Epithelial cell of esophagus (primary cell): ENCODE measurements at places on chromosomes 5 and 9.

- DNase-seq, result no peak
Observed at GRCh38 chr5:172541773-172542136, 87.4 kb upstream of the SH3PXD2B start.

GRCh38 chr5:155799308-155799707 lies 527.7 kb upstream of the SGCD start:
- no peak for DNase-seq

GRCh38 chr9:135739271-135740220 lies 37.6 kb downstream of the KCNT1 start:
- no peak for DNase-seq

GRCh38 chr5:58184910-58185309 lies 275.0 kb downstream of the PLK2 start:
- DNase-seq, result peak; percentile 55

- no peak for DNase-seq
Observed at GRCh38 chr5:91712718-91713117, 329.6 kb upstream of the ARRDC3 start.

DNA sequence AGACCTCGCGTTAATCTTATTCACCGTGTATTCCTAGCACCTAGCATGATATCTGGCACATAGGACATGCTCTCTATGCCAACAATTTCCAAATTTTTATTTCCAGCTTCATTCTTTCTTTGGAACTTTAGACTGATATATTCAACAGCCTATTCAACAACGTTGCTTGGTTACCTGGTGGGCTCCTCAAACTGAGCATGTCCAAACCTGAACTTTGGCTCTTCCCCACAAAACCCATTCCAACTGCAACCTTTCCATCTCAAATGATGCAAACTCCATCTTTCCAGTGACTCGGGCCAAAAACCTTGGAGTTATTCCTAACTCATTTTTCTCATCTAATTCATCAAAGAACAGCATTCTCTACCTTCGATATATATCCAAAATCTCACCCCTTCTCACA lies 525.2 kb downstream of the AGTPBP1 start:
- DNase-seq, result no peak

- no peak for DNase-seq
Observed at GRCh38 chr5:121533814-121534213, 317.9 kb upstream of the FTMT start.

- DNase-seq, result no peak
Observed at GRCh38 chr9:4852419-4852818, 59.7 kb downstream of the RCL1 start.

- no peak for DNase-seq
Observed at GRCh38 chr5:571791-572190, 40.3 kb upstream of the CEP72 start.

DNA sequence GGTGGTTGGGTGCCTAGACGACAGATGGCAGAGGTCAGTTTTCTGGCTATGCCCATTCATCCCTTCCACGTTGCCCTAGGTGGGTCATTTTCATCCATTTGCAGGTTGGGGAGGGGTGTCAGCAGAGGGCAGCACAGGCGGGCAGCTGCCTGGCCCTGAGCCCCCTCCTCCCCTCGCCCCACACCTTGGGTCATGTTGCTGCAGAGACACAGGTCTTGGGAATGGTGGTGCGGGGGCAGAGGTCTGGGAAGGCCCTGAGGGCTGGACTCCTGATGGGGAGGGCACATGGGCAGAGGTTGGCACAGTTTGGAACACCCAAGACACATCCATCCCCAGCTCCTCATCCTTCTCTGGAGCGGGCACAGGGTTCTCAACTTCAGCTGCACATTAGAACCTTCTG lies 103.2 kb upstream of the LMX1B start:
- DNase-seq, result no peak

DNA sequence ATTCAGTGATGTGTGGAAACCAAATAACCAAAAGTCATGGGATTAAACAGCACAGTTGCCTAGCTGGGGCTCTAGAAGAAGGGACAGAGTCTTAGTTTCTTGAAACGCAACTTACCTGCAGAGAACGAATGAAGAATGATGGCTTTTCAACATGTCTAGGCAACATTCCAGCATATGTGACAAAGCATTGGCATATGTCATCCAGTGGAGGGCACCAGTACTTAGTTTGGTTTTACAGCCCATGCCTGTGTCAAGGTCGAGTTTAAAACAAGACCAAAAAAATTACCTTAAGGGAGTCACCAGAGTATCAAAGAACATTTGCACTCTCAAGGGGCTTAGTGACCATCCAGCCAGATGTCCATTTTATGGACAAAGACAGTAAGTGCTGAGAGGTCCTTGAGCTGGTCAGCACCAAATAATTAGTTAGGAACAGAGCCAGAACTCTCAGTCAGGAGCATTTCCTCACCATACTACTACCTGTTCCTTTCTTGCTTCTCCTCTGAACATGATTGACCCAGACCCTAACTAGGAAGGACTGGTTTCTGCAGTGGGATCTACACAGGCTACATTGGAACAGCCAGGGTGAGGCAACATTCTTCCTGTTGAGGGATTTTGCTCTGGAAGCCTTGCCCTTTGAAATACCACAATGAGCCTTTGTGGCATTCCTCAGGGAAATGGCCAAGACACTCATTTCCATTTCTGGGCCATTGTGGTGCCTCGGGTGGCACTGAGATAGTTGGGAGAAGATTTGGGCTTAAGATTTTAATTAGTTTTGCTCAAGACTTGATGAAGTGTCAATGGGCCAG lies 75.4 kb upstream of the ANKH start:
- peak; percentile 76 for DNase-seq

GRCh38 chr5:11770310-11770709 lies 133.9 kb downstream of the CTNND2 start:
- DNase-seq, result no peak

GRCh38 chr5:6581559-6582426 lies 51.1 kb downstream of the NSUN2 start:
- DNase-seq, result no peak
